ENCODE measurements at places on chromosomes 12 and 14.
A peak's percentile ranks its signal among the peaks of the same experiment; 100 is the strongest.

DNA sequence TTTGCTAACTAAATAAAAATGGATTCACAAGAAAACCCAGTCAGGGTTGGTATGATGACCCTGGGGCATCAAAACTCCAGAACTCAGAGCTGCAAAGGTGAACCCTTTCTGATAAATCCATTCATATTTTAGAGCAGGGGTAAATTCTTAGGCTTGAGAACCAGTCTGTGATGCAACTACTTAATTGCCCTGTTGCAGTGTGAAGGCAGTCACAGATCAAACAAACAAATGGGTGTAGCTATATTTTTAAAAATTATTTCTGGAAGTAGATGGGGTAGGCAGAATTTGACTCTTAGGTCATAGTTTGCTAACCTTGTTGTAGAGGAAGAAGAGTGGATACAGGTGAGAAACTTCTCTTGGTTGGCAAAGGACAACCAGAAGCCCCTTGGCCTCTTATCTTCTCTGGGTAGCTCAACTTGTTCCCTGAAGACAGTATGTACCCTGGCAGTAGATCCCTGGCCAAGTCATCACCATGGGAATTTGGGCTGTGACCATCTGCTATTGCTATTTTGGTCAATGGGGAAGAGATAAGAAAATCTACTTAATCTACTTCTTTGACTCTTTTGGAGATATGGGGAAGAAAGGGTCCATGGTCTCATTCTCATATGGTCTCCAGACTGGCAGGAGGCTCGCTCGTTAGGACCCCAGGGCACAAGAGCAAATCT lies 216.1 kb downstream of the PPM1H start:
- DNase-seq = no peak

- DNase-seq = no peak
Observed at GRCh38 chr14:104398656-104399055, 180.9 kb upstream of the C14orf180 start.

- DNase-seq = no peak
Observed at GRCh38 chr14:78048120-78048519, 122.1 kb upstream of the NRXN3 start.

DNA sequence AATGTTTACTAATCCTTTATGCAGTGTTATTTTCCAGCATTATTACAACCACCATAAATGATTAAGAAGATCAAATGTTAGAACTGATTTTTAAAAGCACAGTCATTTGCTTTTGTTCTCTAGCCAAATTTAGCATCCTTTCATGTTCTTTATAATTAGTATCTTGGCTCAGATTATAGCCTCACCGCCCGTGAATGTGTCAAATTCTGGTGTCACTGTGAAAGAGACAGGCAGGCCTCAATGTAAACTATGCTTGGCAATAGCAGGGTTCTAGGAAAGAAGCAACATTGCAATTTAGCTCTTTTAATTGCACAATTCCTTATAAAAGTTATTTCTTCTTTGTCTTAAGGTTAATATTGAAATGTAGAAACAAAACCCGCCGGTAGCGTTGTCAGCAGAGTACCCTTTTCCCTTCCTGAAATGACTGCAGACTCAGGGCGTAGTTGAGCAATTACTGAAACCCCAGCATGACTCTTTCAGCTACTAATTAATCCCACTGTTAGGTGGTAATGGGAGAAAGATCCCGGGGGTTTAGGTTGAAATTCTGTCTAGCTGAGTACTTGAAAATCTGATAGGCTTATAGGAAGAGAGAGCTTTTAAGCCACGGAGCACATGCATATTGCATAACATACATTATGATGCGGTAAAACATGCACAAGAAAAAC lies 1600.5 kb upstream of the SEL1L start:
- DNase-seq = no peak

DNA sequence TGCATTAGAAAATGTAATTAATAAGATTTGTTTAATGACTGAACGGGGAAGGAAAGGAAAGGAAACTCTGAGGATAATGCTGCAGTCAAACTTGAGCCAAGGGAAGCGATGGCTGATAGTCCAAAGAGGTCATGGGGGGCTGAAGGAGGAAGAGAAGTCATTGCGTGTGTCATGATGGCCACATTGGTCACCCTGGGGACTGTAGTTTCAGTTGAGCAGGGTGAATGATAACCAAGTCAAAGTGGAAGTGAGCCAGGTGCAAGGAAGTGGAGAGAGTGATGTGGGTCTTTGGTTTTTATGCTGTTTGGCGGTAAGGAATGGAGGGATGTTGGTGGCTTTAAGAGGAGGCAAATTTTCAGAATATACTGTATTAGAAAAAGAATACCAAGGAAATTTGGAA lies 21.6 kb downstream of the C12orf75 start:
- DNase-seq = no peak

GRCh38 chr12:55737581-55738122 lies 5.3 kb upstream of the GDF11 start:
- DNase-seq = no peak

GRCh38 chr14:99004112-99004511 lies 267.9 kb downstream of the BCL11B start:
- no peak for DNase-seq

- no peak for DNase-seq
Observed at GRCh38 chr12:19155981-19156734, 26.6 kb downstream of the PLEKHA5 start.

GRCh38 chr12:68497702-68498101 lies 113.0 kb upstream of the RAP1B start:
- no peak for DNase-seq

DNA sequence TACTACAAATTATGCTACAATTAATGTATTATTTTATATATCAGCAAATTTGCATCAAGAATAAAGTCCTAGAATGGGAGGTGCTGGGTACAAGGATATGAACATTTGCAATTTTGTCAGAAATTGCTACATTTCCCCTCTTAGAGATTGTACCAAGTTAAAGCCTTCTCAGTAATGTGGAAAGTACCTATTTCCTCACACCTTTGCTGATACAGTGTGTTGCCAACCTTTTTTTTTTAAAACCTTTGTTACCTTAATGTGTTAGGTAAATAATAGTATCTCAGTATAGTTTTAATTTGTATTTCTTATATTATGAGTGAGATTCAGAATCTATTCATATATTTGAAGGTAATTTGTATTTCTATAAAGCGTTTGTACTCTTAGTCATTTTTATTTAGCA lies 95.4 kb upstream of the HIF1A start:
- no peak for DNase-seq

DNA sequence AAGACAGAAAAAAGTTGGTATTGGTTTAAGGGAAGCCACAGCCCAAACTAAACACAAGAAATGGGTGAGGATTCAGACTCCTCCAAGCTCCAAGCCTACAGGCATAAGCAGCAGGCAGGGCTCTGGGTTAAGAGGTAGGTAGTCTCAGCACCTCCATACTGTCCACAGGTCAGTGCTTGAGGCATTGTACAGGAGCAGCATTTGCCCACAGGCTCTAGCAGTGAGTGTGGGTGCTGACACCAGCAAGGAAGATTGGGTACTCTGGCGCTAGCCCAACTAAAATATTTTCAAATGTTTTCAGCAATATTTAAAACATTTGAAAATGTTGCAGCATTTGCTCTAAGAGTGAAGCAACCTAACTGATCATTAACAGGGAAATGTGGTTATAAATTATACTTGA lies 33.1 kb downstream of the FERMT2 start:
- DNase-seq = no peak

DNA sequence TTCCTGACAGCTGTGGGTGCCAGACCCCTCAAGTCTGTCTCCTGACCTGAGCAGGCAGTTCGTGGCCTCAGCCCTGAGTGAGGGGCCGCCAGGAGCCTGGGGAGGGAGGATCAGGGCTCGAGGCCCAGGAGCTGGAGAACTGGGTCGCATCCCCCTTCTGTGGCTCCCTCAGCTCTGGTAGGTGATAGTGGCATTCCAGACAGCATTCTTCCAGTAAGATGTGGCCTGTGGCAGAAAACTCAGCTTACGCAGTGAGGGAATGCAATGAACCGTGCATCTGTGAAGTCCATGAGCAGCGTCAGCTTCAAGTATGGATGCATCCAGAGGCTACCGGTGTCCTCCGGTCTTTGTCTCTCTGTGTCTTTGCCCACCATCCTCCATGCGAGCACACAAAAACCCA lies 28.4 kb upstream of the FBRSL1 start:
- DNase-seq = no peak

GRCh38 chr14:61841145-61841544 lies 78.9 kb downstream of the SNAPC1 start:
- DNase-seq = no peak

GRCh38 chr12:100758083-100758482 lies 36.5 kb upstream of the ANO4 start:
- no peak for DNase-seq

DNA sequence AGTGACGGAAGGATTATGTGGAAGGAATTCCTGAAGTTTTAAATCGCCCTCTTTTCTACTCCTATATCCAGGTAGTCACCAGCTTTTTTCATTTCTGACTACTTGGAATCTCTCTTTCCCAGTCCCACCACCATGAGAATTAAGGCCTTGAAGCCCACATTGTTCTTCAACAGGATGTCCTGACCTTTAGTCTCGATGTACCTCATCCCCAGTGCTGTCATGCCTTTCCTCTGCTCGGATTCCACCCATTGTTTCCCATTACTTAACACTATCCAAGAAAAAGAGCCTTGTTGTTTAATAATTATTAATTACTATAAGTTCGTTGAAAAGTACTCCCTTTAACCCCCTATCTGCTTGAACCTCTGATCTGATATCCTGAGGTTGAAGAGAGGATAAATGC lies 44.0 kb upstream of the NAV3 start:
- DNase-seq = no peak

DNA sequence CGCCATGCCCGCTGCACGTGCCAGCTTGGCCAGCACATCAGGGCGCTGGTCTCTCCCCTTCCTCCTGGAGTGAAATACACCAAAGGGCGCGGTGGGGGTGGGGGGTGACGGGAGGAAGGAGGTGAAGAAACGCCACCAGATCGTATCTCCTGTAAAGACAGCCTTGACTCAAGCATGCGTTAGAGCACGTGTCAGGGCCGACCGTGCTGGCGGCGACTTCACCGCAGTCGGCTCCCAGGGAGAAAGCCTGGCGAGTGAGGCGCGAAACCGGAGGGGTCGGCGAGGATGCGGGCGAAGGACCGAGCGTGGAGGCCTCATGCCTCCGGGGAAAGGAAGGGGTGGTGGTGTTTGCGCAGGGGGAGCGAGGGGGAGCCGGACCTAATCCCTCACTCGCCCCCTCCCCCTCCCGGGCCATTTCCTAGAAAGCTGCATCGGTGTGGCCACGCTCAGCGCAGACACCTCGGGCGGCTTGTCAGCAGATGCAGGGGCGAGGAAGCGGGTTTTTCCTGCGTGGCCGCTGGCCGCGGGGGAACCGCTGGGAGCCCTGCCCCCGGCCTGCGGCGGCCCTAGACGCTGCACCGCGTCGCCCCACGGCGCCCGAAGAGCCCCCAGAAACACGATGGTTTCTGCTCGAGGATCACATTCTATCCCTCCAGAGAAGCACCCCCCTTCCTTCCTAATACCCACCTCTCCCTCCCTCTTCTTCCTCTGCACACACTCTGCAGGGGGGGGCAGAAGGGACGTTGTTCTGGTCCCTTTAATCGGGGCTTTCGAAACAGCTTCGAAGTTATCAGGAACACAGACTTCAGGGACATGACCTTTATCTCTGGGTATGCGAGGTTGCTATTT lies 914 bp upstream of the CCND2 start:
- DNase-seq = peak; percentile 52

- DNase-seq = no peak
Observed at GRCh38 chr12:79658221-79658620, 32.5 kb downstream of the PAWR start.

GRCh38 chr12:52539083-52539820 lies 13.7 kb downstream of the KRT71 start:
- no peak for DNase-seq

- no peak for DNase-seq
Observed at GRCh38 chr12:70080566-70080965, 162.7 kb upstream of the CNOT2 start.

GRCh38 chr12:51434305-51434704 lies 9.7 kb downstream of the SLC4A8 start:
- no peak for DNase-seq

- DNase-seq = peak; percentile 66
Observed at GRCh38 chr12:4030929-4031702, 157.9 kb upstream of the PARP11 start.

GRCh38 chr14:53714495-53715192 lies 242.0 kb downstream of the BMP4 start:
- no peak for DNase-seq

- no peak for DNase-seq
Observed at GRCh38 chr12:22518060-22518719, 26.2 kb downstream of the C2CD5 start.

DNA sequence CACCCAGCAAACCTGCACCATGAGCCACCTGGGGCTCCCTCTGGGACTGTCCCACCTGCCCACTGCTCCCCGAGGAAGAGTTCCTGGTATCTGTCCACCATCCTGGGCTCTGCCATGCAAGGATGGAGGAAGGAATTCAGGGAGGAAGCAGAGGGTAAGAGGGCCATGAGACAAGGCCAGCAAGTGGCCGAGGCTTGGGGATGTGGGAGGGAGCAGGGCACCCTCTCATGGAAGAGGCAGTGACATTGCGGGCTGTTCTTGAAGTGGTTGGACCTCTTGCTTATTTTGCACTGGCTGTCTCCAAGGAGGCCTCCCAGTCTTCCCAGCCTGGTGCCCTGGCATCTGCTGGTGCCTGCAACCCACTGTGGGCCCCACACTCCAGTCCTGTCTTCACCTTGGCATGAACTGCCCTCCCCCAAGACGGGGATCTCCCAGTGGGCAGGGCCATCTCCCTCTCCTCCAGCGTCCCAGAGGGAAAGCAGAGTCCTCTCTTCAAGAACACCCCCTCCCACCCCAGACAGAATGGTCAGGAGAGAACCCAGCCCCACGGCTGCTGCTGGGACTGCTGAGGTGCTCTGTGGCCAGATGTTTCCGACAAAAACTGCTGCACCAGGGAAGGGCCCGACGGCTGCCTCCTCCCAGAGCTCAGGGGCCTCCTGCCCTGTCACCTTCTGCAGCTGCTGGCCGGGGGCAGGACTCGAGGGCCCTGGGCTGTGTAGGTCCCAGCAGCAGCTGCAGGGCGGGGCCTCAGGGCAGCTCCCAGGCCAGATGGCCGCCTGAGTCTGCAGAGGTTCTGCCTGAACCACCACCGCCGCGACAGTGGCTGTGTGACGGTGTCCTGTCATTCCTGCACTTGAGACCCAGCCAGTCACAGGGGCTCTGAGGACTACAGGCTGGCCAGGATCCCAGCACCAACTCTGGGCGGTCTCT lies 1.8 kb upstream of the AKT1 start:
- no peak for DNase-seq

DNA sequence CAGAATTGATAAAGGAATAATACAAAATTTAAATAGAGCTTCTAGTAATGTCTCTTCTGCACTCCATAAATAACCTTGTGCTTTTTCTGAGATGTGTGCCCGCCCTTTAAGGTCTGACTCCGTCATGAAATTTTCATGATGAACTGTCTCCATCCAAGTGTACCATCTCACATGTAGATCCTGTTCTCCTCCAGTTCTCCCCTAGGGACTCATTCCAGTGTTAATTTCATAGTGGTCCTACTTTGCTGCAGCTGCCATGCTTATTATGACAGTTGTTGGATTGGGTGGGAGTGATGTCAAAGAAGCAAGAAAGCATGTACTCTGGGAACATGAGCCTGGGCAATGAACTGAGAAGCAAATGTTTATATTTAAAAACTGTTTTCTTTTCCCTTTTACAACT lies 442.5 kb upstream of the PDE3A start:
- DNase-seq = no peak

GRCh38 chr12:62846491-62846890 lies 88.5 kb downstream of the PPM1H start:
- no peak for DNase-seq

GRCh38 chr14:75542588-75543091 lies 20.4 kb downstream of the BATF start:
- peak; percentile 62 for DNase-seq

All from effector CD4-positive, alpha-beta T cell (primary cell).